ENCODE measurements at places on chromosomes 4 and X.

GRCh38 chr4:2080429-2081300, 21.5 kb downstream of the NAT8L start:
- no peak for DNase-seq

GRCh38 chr4:139208404-139208945, 31.5 kb upstream of the ELF2 start:
- no peak for DNase-seq

DNA sequence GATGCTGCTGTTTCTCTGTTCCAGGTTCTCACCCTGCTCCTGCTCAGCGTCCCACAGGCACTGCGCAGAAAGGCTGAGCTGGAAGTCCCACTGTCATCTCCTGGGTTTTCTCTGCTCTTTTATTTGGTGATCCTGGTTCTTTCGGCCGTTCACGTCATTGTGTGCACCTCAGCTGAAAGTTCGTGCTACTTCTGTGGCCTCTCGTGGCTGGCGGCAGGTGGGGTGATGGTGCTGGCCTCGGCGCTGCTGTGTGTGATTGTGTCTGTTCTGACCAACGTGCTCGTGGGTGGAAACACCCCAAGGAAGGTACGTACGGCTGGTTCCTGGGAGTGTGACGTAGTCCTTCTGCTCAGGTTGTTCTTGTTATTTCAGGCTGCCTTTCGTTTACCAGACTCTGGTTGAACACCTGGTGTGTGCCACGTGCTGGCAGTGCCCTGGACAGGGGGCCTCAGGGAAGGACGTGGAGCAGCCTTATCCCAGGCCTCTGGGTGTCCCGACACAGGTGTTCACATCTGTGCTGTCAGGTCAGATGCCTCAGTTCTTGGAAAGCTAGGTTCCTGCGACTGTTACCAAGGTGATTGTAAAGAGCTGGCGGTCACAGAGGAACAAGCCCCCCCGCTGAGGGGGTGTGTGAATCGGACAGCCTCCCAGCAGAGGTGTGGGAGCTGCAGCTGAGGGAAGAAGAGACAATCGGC, 22.8 kb downstream of the PIGG start:
- no peak for DNase-seq

GRCh38 chr4:75834772-75835154, 67.5 kb downstream of the PPEF2 start:
- DNase-seq, result no peak

DNA sequence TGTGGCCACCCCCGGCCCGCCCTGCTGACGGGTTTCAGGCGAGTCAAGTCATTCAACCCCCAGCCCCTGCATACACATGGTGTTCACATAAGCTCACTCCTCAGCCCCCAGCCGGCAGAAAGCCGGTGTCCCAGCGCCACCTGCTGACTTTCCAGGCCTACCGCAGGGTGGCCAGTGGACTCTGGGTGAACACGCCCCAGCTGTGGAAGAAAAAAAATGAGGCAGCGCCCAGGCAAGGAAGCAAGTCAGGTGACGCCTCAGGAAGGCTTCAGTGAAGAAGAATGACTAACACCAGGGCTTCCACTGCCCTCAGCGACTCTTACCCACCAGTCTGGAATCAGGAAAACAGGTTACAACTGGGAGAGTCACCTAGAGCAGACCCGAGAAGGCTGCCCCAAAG, 15.8 kb downstream of the BCAP31 start:
- DNase-seq, result no peak

DNA sequence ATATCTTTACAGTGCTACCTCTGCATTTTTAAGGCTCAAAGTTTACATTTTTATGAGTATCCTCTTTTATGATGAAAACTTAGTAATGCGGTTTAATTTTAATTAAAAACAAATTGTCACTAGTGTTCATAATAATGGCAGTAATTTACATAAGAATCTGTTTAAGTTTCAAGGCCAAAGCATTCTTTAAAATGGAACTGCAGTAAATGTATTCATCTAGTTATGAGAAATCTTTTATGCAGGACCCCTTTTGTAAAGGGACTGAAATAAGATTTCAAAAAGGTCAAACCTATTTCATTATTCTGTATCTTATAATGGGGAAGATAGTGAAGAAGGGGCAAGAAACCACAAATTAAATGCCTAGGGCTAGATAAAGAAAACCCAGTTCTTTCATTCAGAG, 37.1 kb downstream of the CHIC2 start:
- DNase-seq, result no peak

DNA sequence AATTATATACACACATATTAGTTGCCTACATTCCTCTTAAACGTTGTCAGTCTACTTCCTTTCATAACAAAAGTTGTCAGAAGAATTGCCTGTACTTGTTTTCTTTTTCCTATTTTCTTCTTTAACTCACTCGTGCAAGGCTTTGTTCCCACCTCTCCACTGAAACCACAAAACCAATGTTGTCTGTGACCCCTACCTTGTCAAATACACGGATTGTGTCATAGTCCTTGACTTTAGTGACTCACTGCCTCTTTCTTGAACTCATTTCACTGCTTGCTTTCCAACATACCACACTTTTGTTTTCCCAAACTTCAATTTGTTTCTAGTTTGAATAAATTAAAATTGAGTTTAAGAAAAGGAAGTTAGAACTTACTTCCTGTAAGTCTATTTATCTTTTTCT, 283.9 kb upstream of the AGA start:
- no peak for DNase-seq

GRCh38 chr4:174524242-174524641, 2.0 kb upstream of the HPGD start:
- no peak for DNase-seq

DNA sequence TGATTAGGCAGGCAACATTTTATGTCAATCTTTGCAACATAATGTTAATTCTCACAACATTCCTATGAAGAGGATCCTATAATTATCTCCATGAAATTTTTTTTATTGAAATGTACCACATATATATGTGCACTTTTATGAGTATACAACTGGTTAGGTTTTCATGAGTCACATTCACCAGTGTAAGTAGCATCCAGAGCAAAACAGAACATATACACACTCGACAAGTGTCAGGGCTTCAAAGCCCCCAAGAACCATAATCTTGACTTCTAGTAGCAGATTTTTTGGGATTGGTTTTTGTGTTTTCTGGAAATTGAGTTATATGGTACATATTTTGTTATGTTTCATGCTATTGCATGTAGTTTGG, 62.4 kb downstream of the ARHGAP10 start:
- no peak for DNase-seq

DNA sequence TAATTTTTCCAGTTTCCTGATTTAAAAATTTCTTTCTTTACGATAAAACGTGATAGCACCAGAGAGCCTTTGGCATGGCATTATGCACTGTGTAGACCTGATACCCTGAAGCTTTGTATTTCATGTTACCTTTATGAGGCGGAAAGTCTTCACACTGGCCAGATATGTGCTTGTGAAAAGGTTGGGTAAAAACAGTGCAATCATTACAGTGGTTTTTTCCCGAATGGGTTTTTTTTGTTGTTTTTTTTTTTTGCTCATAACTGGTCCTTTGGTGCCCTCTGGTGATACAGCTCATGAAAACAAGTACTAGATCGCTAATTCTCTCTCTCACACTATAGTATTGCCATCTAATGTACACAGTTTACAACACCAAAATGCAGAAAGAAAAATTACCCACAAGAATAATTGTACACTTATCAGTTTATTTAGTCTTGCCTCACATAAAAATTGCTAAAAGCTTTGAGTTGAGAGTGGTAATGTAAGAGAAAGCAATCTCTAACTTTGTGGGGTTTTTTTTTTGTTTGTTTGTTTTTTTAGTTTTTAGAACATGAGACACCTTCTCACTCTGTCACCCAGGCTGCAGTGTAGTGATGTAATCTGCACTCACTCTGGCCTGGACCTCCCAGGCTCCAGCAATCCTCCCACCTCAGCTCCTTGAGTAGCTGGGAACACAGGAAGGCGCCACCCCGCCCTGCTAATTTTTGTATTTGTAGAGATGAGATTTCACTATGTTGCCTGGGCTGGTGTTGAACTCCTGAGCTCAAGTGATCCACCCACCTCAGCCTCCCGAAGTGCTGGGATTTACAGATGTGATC, 21.3 kb downstream of the SPCS3 start:
- DNase-seq, result no peak

GRCh38 chr4:183507925-183508696, 3.3 kb downstream of the ING2 start:
- no peak for DNase-seq

- no peak for DNase-seq
Measured at GRCh38 chr4:183889190-183889589, 15.9 kb upstream of the STOX2 start.

DNA sequence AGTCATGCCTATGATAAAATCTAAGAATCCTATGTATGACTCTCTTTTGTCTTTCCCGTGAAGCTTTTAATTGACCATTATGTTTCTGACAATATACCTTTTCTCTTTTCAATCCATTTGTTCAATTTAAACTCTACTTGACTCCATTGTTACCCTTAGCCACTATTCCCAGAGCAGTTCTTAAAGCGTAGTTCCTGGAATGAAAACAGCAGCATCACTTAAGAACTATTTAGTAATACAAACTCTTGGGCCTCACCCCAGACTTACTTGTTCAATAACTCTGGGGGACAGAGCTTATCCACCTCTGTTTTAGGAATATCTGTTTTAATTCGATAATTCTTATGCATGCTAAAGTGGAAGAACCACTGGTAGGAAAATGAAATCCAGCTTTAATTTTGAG, 358.4 kb downstream of the PRR32 start:
- DNase-seq, result no peak

GRCh38 chr4:122195718-122196117, 43.6 kb downstream of the BLTP1 start:
- no peak for DNase-seq

- DNase-seq, result no peak
Measured at GRCh38 chr4:107902715-107903114, 28.6 kb upstream of the CYP2U1 start.

DNA sequence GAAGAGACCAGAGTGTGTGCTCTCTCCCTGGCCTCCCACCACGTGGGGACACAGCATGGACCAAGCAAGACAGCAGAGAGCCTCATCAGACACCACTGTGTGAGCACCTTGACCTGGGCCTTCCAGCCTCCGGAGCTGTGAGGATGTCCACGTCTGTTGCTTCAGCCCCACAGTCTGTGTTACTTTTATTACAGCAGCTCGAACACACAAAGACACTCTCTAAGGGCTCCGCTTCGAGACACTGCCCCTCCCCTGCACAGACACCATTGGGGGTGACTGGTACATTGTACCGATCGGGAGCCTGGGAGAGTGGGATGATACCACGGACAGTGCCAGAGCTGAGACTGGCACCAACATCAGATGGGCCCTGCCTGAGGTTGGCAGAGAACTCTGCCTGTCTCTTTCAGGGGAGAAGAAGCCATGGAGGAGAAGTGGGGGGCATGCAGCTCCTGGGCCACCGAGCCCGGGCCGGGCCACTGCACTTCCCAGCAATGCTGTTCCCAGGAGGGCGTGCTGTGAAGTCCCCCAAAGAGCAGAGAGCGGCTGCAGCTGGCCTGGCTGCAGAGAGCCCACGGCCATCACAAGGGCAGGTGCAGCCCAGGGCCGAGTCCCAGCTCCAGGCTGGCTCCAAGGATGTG, 48.1 kb upstream of the HMX1 start:
- DNase-seq, result no peak

GRCh38 chrX:151902813-151903591, 9.7 kb upstream of the MAGEA4 start:
- DNase-seq, result no peak

GRCh38 chr4:99714179-99714578, 56.6 kb upstream of the C4orf54 start:
- no peak for DNase-seq

DNA sequence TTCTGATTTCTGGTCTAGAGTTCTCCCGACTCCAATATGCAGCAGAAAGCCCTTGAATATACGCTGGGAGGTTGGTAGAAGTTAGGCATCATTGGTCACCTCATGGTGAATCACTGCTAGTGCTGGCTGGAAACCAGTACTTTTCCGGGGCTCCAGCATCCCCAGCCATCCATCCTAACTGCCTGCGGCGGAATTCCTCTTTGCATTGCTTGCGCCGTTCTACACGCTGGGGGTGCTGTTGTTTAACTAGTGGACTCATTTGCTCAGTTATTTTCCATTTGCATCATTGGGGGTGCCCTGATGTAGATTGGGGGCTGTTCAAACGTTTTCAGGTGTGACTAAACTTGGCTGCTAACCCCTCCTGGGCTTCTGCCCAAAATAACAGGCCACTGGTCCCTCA, 23.3 kb upstream of the GPR50 start:
- no peak for DNase-seq

- DNase-seq, result no peak
Measured at GRCh38 chr4:68272380-68272779, 26.9 kb upstream of the TMPRSS11B start.

GRCh38 chrX:148567229-148567628, 66.8 kb downstream of the AFF2 start:
- DNase-seq, result no peak

DNA sequence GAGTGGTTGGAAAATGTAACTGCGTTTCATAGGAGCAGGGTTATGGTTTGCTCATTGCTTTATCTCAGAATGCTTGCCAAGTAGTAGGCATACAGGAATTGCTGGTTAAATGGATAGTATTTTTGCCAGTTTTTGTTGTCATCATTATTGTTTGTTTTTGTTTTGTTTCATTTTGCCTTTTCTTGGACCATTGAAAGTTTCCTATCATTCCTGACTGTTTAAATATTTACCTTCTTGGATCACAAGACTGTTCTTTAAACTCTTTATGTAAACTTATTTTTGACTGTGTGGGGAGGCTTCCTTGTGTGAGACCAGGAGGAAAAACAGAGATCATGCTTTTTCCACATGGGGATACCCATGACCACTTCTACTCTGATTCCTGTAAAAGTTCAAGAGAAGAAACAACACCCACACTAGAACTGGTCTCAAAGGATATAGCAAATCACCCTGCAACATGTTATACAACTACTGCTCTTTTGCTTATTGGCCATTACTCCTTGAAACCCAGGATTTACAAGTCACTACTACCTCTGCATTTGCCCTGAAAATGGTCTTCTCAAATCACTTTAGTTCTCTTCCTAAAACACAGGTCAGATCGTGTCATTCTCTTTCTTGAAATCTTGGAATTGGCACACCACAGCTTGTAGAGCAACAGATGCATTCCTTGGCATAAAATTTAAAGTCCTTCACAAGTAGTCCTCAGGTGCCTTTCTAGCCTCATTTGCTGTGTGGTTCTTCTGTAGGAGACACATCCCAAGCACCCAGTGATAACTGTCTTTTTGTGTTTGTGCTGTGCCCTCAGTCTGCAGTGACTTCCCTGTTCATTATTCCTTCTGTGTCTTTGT, 51.3 kb downstream of the FNIP2 start:
- DNase-seq, result no peak

DNA sequence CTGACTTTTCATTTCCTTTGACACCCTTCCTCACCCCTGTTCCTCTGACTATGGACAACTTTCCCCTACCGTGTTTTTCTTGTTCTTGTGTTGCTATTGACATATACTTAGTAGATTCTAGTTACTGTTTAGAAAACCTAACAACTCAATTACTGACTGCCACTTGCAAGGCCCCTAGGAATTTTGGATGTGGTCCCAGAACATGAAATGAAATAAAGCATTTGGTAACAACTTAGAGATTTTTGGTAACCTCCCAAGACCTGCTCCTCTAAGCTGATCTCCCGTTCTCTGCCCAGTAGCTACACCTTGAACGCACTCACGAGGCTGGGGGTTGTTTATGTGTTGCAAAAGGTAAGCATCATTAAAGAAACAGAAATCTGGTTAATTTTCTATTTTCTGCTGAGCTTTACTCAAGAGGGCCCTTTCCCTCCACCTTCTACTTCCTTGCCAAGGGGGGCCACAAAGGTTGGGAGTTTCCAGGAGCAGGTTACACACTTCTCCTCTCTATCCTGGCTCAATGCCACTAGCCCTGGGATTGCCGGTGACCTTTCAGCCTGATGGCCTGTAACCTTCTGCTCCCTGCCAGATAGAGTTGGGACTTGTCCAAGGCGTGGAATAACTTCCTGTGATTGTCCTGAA, 20.5 kb downstream of the GAB3 start:
- DNase-seq, result no peak

All from stimulated activated CD8-positive, alpha-beta memory T cell treated with anti-CD3 and anti-CD28 coated beads, Interleukin-2, amount 100 ng/mL, for 48 hours (primary cell).